Hepatic stellate cell (primary cell): ENCODE measurements at places on chromosomes 1 and 21.
A peak's percentile ranks its signal among the peaks of the same experiment; 100 is the strongest.

DNA sequence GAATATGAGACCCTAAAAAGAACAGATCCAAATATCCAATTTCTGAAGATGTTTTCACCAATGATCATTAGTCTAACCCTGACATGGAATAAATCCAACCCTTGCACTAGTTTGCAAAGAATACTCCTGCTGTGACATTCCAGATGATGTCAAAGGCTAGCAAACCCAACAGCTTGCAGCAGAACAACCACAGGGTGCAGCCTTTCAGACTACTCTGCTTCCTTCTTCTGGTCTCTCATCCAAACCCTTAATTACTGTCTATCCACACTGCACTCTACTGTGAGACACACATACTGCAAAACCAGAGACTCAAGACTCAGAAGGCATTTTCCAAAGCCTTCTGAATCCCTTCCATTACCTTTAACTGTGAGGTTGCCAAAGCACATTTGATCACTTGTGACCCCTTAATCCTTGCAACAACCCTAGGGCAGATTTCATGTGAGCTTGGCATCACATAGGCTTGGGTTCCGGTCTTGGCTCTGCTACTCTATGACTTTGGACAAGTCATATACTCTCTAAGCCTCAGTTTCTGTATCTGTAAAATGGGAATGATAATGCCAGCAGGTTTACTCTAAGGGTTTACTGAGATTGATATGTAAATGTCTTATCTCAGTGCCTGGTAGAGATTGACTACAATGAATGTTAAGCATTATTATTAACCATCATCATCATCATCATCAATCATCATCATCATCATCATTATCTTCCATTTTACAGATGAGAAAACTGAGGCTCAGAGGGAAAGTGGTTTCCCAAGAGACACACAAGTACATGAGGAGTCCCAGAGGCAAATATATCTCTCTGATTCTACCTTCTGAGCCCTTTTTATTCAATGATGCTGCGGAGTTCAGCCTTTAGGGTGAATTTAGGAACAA is 94.5 kb downstream of the SYF2 start:
- DNase-seq: no peak

- no peak for DNase-seq
These were observed 246.8 kb downstream of the LMO4 start for GRCh38 chr1:87575528-87575927.

DNA sequence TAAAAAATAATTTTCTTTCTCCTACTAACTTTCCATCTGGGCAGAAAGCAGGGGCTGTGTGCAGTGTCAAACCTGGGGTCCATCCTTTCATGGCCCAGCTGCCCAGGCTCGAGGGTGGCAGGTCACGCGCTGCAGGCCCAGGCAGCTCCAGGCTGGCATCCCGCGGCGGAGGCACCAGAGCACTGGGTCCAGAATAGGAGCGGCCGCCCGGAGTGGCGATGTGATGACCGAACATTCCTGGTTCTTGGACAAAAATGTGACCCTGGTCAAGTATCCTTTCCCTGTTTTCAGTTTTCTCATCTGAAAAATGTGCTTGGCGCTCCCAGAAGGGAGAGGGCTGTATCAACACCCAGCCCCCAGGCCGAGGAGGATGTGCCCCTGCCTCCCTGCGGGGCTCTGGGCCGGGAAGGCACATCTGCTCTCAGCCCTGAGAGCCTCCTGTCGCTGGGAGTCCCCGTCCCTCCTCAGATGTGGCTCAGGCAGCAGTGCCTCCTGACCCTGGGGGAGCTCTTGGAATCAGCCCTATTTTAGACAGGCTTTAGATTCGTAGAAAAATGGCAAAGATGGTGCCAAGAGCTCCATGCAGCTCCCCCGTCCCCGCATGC is 29.3 kb downstream of the SLX9 start:
- no peak for DNase-seq

GRCh38 chr1:53038566-53038965 is 23.4 kb upstream of the PODN start:
- no peak for DNase-seq

DNA sequence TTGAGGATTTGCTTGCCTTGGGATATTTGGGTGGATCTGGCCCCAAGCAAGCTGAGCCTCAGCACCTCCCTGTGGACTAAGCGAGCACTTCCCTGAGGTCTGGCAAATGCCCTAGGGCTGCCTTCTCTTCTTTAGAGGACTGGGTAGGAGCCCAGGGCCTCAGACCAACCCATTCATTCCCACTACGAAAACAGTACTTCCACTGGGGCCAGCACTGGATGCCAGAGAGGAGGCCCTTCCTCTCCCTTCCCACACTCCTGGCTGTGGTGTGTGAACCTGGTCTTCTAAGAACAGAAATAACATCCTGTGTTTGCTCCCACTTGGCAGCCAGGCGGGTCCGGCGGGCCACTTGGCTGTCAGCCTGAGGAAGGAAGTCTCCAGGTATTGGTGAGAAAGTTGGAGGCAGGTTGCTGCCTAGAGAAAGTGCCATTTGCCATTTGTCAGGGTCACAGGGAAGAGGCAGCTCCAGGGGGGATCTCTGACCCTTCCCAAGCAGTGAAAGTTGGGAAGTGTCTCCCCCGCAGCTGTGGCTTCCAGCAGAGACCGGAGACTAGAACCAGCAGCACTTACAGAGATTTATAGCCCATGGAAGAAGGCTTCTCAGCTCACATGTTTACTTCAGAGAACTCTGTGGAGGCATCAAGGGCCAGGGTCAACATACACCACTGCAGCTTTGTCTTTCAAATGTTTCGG is 323.5 kb downstream of the SIPA1L2 start:
- peak; percentile 13 for DNase-seq

DNA sequence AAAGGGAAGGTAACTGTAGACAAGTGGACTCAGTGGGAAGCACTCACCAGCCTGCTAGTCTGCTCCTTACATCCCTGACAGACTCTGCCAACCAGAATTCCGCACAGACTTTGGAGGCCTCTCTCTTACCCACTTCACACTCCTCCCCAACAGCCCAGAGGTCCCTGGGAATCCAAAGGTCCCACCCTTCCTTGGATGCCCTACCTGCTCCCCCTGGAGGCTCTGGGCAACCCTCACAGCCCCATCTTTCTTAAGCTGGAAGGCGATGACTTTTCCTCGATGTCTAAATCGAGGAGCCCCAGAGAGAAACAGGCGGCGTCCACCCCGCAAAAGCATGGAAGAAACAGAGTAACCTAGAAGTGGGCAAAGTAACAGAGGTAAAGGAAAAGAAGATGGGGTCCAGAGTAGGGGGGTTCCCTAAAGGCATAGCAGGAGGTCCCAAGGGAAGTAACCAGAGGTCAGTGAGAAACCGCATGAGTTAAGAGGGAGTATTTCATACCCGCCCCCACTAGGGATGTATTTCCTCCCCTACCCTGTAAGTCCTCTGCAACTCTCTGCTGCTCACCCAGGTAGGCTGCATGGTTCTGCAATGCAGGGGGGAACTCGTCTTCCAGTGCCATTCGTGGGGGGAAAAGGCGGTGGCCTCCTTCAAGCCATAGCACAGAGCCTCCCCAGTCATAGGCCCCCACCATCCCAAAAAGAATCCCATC is 8.4 kb downstream of the ITGA10 start:
- DNase-seq: no peak

DNA sequence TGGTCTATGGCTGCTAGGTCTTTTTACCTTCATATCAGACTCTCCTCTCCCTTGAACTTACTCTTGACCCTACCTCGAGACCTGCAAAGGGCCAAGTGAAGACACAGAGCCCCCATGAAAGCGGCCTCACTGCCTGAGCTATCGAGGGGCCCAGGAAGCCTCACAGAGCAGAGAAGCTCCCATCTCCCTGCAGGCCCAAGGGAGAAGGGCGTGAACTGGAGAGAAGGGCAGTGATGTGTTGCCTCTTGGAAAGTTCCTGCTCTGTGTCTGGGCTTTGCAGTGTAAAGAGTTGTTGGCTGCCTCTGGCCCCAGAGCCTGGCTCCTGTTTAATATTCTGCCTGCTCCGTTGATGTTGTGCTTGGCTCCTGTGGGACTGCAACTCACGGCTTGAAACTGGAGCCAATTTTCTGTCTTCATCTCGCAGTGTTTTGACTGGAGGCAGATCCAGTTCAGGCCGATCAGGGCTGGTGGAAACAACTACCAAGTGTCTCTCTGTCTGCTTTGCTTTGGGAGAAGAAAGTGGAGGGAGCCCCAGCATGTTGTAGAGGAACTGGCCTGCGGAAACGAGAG is 4.3 kb downstream of the SERTAD4 start:
- peak; percentile 71 for DNase-seq

- DNase-seq: no peak
These were observed 58.9 kb downstream of the PTPN14 start for GRCh38 chr1:214492401-214493075.

GRCh38 chr1:230763927-230764591 is 16.9 kb downstream of the CAPN9 start:
- DNase-seq: no peak

GRCh38 chr1:163912170-163912884 is 590.6 kb downstream of the NUF2 start:
- DNase-seq: no peak

DNA sequence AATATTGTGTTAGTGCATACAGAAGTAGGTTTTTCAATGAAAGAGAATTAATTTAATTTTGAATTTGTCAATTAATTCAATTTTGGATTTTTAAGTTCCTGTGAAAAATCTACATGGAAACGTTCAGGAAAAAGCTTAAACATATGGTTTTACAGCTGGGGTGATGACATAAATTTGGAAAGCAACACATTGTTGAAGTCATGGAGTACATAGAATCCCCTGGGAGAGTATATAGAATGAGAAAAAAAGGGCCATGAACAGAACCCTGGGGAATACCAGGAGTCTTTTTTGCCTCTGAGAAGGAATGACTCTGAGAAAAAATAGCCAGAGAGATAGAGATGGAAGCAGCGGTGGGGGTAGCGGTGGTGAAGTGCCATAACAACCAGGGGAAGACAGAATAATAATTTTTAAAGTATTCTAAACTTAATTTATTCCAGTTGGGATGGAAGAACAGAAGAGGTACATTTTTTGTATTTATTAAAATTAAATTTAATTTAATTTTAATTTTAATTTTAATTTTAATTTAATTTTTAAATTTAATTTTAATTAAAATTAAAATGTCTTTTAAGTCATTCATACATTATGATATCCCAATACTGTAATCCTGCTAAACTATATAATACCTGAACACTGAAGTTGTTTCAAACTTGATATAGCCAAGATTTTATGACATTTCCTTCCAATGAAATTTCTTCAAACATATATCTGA is 48.9 kb downstream of the NME7 start:
- DNase-seq: no peak

- DNase-seq: peak; percentile 89
These were observed 15.4 kb downstream of the LMNA start for GRCh38 chr1:156129687-156130577.

GRCh38 chr1:173917149-173917548 is at the start of gene SERPINC1:
SERPINC1 (minus strand) TSS chr1:173917327; CDS start chr1:173917259, 68 bp downstream.
- no peak for DNase-seq

DNA sequence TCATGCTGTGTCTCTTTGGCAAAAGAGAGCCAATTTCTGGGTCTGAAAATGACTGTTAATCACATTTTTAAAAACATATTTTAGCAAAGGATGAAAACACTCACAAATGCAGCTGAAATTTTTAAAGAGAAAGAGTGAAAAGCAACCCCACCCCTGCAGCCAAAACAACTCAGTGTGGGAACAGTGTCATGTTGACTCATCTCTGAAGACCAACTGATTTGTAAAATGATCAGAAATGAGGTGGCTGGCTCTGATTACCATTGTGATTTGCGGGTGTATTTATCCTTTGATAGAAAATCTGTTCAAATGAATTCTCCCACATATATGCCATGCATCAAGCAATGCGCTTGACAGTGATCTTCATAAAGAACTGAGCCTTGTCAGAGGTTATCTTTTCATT is 287.0 kb upstream of the ESRRG start:
- DNase-seq: no peak

GRCh38 chr1:77687519-77687906 is 5.1 kb upstream of the ZZZ3 start:
- peak; percentile 12 for DNase-seq

GRCh38 chr1:39317111-39317510 is 112.6 kb downstream of the MACF1 start:
- DNase-seq: no peak

GRCh38 chr1:36524359-36525062 is 41.8 kb upstream of the CSF3R start:
- no peak for DNase-seq

DNA sequence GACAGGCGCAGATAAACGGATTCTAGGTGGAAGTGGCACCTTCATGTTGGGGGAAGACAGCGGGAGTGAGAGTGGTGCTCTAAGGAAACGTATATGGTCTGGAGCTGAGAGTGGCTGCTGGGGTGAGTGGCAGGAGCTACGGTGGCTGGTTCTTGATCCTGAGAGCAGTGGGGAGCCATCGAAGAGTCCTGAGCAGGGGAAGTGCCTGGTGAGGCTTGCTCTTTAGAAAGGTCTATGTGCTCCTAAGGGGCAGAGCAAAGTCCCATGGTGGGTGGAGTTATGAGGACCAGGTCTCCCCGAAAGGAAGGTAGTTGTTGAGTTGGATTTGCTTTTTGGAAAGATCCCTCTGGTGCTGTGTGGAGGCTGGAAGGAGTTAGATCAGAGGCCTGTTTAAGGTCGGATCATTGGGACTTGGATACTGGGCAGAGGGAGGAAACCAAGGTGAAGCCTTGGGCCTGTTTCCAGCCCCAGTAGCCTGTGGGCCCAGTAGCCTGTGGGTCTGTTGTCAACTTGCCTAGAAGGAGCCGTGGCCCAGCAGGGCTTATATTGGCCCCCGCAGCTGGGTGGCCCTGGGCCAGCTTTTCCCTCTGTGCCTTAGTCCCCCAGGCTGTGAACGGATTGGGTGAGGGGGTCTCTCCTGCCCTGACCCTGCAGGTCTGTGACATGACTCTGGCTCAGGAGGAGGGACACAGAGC is 33.0 kb downstream of the ACOT11 start:
- DNase-seq: no peak

GRCh38 chr1:154940651-154941194 is 4.2 kb upstream of the PMVK start:
- DNase-seq: no peak

GRCh38 chr1:165903672-165904071 is 76.3 kb downstream of the UCK2 start:
- DNase-seq: no peak

GRCh38 chr1:23362218-23362713 is 7.4 kb downstream of the ZNF436 start:
- no peak for DNase-seq

GRCh38 chr1:56218023-56218422 is 361.3 kb downstream of the PLPP3 start:
- no peak for DNase-seq

- no peak for DNase-seq
These were observed 174 bp downstream of the SH3BP5L start for GRCh38 chr1:248825573-248825908.

DNA sequence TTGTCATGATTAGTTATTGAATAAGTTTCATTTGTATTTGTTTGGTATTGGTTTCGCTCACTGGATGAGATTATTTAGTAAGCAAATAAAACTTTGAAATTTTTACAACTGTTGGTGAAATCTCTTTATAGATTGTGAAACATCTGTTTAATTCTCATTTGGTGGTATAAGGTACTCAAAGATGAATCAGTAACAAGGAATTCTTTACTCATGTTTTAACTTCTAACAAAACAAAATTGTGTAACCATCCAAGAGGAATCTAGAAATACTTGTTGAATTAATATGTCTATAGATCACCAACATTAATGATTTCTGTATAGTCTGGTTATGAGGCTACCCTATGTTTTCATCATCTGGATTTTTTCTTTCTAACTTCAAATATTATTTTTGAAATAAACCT is 62.8 kb upstream of the USP25 start:
- no peak for DNase-seq
